HT-29 (cell line): ENCODE measurements at places on chromosomes 5 and 9.

DNA sequence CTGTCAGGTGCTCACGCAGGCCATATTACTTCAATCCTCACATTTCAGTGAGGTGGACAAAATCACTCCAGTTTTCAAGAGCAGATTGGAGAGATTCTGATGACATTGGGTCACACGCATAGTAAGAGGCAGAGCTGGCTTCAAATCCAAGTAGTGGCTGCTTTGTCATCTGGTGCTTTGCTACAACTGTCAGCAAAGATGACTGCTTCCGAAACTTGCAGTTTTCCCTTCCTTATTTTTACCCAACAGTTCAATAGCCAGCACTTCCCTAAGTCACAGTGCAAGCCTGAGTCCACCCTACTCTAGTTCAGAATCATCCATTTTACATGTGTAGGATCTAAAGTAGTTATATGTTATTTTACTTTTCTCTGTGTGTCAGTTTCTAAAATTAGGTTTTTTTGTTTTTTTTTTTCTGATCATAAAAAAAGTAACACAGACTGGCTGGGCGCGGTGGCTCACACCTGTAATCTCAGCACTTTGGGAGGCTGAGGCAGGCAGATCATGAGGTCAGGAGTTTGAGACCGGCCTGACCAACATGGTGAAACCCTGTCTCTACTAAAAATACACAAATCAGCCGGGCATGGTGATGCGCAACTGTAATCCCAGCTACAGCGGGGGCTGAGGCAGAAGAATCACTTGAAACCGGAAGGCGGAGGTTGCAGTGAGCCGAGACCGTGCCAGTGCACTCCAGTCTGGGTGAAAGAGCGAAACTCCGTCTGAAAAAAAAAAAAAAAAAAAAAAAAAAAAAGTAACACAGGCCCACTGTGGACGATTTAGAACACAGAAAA, 49.6 kb downstream of the ANKDD1B start:
- DNase-seq: no peak

GRCh38 chr9:94949370-94949769, 222.9 kb downstream of the AOPEP start:
- no peak for DNase-seq

DNA sequence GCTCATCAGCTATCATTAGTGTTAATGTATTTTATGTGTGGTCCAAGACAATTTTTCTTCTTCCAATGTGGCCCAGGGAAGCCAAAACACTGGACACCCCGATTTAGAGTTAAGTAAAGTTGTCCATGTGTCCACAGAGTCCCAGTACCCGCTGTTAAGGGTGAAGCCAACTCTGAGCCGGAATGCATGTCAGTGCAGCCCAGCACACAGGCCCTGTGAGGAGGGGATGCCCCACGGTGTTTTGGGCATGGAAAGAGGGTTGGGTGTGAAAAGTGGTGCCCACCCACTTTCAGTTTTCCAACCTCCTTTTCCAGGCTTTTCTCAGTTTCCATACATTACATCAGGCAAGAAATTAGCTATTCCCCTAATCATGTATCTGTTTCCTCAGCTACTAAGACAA, 24.4 kb downstream of the SHC3 start:
- no peak for DNase-seq

GRCh38 chr5:139524940-139525585, 36.1 kb upstream of the UBE2D2 start:
- no peak for DNase-seq

DNA sequence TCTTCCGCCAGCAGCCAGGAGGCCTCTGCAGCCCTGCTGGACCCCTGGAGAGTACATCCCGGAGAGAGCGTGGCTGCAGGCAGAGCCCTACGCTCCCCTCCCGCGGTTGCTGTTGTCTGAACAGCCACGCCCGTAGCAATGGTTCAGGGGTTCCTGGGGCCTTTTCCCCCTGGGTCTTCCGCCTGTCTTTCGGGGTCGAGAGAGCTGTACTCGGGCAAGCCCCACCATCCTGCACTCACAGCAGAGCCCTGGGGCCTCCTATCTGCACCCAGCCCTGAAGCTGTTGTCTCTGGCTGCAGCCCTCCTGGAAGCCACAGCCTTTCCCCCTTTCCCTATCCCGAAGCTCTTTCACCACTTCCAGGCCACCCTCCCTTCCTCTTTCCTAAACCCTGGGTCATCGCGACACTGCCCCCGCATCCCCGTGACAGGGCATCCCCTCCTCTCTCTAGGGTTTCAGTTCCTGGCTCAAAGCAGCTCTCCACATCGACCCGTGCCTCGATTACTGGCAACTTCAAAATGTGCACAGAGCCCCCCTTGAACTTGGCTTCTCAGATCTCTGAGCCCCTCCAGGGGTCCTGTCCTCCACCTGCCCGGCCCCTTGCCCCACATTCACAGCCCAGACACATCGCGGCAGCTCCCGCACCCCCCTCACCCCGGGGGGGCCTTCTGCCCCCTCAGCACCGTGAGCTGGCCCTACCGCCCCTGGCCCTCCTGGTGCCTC, 43.9 kb upstream of the CEP72 start:
- no peak for DNase-seq

- peak; percentile 59 for DNase-seq
These were observed 63.3 kb downstream of the FREM1 start for GRCh38 chr9:14846871-14847311.

- DNase-seq: no peak
These were observed 32.6 kb upstream of the GPX3 start for GRCh38 chr5:150987746-150988145.

DNA sequence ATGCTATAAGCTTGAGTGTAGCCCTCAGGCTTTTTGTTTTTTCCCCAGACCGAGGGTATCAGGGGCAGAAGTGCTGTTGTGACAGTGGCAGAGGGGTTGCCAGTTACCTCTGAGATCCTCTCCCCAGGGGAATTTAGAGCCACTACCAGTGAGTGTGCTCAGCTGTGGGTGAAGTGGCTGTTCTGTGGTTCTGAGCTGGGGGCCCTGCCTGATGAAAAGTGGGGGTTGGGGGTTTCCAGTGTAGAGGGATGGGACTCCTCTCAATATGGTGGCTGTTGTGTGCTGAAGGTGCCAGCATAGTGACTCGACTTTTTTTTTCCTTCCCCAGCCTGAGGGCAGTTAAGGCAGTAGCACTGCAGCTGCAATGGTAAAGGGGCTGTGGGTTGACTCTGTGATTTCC, 506.7 kb downstream of the TMEM232 start:
- DNase-seq: no peak

GRCh38 chr5:56658972-56659371, 156.4 kb upstream of the MAP3K1 start:
- DNase-seq: no peak

DNA sequence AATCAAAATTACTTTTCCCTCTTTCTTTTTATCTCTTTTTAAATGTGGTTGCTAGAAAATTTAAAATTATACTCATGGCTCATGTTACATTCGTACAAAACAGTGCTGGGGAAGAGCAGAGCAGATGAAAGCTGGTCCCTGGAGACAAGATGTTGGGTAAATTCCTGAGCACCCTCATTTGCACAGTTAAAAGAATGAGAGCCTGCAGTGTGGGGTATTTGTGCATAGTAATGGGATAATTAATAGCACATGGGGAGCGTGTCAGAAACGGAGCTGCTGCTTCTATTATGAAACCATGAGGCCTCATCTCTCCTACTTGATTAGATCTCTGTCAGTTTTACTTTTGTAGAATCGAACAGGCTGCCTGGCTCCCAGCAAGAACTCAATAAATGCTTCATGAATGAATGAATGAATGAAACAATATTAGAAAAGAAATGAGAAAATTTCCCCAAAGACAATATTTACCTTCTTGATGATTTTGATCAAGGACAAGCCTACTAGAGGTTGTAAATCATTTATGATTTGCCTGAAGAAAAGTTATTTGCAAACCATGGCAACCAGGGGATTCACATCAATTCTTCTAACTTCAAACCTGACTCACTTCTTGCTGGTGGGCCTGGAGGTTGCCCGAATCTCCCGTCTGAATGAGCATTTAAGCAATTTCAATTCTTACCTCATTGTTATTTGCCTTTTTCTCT, 177.2 kb upstream of the TUT7 start:
- no peak for DNase-seq

DNA sequence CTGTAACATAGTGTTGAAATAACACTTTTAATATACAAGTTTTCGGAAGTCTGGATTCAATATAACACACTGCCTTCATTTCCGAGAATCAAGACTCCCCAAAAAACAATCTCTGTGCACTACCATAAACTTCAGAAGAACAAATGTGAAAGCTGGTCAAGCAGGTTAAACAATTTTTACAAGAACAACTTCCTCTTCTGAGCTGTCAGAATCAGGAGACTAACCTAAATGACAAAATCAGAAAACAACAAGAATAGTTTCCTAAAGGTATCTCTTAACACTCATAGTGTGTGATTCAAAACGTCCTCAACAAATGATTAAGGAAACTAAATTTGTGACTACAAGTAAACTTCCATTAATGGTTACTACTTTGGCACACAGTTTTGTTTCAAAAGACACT, 11.6 kb downstream of the C9orf72 start:
- DNase-seq: peak; percentile 25

DNA sequence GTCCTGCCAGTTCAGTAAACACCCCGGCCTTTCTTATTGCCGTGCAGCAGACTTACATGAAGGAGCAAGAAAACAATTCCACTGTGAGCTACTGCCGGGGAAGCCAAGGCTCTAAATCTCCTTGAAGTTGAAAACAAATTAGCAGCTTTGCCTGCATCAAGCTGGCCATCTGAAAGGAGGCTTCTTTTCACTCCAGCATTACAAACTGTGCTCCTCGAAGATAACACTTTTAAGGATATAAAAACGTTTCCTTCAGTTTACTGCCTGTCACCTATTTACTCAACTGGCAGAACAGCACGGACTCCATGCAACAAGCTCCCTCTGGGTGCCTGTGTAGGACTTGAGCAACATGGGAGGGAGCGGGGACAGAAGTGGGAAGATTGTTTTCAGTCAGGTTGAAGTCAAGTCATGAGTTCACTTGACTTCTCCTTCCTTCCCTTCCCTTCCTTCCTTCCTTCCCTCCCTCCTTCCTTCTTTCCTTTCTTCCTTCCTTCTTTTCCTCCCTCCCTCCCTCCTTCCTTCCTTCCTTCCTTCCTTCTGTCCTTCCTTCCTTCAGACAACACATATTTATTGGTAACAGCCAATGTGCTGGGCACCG, 67.4 kb downstream of the ZNF608 start:
- no peak for DNase-seq

DNA sequence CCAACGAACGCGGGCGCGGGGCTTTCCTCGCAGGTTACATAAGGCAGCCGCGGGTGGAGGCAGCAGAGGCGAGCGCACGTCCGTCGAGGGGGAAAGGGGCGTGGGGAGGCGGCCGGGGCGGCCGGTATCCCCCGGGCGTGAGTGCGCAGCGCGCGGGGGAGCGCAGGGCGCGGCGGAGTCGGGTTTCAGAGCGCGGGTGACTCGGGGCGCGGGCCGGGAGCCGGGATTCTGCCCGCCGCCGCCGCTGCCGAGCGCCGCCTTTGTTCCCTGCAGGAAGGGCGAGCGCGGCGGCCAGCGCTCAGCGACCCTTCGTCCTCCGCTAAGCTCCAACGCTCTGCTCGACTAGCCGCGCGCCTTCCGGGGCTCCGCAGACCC, at the start of gene COL15A1:
Gene COL15A1 (plus strand): TSS at position 226 of the 375 bp plus-strand sequence. CDS start 155 bp downstream, outside the sequence.
- DNase-seq: no peak

DNA sequence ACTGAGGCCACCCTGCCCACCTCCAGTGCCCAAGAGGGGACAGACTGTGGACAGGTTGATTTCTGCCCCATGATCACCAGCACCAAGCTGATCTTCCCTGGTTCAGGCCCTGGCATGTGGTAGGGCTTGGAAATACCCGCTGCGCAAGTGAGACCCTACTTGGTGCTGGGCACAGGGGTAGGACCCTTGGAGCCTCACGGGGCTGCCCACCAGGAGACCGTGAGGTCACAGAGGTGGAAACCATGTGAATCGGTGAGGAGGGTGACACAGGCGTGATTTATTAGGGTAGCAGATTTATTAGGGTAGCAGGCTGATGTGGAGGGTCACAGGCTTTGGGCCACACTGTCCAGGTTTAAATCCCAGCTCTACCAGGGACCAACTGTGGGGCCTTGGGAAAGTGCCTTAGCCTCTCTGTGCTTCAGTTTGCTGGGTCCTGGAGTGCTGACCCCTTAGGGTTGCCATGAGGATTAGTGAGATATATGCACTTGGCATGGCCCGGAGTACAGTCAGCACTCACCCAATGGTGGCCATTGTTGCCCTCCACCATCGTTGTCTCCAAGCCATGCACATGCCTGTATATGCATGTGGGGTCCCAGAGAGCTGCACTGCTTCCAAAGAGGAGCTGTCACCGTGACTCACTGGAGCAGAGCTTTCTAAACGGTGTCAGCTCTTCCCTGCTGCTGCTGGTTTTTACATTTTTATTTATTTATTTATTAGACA, 20.9 kb upstream of the DUSP1 start:
- DNase-seq: no peak

GRCh38 chr9:19967216-19967887, 178.5 kb upstream of the SLC24A2 start:
- DNase-seq: peak; percentile 4

- no peak for DNase-seq
These were observed 154.8 kb downstream of the SLIT3 start for GRCh38 chr5:169146158-169146557.

GRCh38 chr5:54531546-54531945, 14.0 kb downstream of the SNX18 start:
- no peak for DNase-seq

DNA sequence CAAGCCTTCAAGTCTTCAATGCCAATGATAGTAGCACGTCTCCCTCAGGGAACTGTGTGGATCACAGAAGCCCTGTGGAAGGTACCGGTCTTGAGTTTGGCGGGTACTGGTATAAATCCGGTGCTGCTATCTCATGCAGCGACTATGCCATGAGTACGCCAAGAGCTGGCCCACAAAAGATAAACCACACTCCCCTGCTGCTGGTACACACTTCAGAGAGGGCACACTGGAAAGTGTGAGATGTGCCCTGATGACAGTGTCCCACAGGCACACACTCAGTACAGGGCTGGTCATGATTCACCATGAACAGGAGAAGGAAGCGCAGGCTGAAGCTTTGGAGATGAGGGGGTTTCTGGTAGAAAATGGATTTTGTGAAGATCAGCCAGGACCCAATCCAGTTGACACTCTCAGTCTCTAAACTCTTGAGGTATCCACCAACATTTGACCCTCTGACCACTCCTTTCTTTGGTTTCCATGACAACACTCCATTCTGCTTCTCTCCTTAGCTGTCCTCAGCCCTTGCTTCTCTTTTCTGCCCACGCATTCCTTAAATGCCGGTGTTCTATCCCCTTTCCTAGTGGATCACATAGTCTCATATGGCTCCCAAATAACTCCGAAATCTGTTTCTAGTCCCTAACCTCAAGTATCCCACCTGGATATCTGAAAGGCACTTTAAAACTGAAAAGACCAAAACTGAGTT, 5.1 kb downstream of the AMACR start:
- DNase-seq: no peak

GRCh38 chr5:53067641-53068040, 41.9 kb downstream of the MOCS2 start:
- no peak for DNase-seq

- no peak for DNase-seq
These were observed 115.9 kb downstream of the FBXL7 start for GRCh38 chr5:15615859-15616258.
